A172 (cell line): ENCODE measurements at places on chromosomes 7 and 10.

DNA sequence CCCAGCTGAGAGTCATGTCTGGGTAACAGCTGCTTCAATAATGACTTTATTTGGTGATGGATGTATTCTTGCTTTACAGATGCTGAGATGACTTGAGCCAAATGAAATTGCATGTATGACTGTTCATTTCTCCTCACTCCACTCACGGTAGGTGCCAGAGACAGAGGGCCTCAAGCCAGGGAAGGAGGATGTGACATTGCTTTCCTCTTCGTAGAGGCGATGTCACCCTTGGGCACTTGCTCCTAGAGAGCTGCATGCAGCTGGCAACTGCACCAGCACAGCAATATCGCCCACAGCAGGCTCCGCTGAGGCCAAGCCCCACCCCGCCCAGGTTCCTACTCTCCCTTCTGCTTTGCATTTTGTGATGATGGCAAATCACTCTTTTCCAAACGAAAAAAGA, 116.6 kb upstream of the AOAH start:
- DNase-seq = no peak

DNA sequence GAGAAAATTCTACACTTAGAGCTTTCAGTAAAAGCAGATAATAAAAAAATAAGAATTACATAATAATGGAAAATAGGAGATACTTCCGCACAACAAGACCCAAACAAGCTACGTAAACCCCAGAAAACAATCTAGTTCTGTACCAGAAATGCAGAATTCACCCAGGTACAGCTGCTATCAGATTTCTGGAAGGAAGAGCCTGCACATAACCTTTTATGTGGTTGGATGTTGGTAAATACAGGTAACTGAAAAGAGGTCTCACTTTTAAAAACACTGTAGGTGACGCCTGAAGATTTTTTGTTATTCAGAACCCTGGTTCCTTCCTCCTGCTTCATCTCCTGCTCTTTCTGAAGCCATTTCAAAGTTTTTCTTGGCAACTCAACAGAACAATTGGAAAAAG, 29.9 kb downstream of the PANK1 start:
- DNase-seq = no peak

DNA sequence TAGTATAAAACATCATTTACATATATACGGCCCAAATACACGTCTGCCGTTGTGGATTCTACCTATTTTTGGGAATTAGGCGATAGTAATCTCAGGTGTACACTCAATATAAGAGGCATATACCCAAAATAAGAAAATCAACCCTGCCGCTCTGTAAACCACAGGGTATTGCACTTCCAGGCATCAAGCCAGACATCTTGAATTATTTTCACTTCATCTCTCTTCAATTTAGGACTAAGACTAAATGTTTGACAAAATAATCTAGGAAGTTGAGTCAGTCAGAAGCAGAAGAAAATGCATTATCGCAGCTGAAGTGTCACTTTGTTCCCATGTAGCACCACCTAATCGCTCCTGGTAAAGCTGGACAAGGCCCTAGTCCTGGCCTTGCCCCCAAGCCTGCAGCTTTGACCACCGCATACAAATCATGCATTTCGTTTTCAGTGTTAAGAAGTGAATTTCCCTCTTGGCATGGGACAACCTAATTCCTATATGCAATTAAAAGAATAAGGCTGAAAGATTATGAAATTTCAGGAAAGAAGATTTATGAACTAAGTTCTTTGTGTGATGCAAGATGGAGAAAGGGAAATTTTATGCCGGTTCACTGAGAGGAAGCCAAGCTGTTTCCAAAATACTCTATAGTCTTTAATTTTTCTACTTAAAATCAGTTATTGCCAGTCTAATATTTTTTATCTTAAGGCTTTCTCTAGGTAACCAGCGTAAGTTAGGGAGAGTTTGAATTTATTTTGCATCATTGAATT, 26.0 kb downstream of the CABCOCO1 start:
- no peak for DNase-seq

DNA sequence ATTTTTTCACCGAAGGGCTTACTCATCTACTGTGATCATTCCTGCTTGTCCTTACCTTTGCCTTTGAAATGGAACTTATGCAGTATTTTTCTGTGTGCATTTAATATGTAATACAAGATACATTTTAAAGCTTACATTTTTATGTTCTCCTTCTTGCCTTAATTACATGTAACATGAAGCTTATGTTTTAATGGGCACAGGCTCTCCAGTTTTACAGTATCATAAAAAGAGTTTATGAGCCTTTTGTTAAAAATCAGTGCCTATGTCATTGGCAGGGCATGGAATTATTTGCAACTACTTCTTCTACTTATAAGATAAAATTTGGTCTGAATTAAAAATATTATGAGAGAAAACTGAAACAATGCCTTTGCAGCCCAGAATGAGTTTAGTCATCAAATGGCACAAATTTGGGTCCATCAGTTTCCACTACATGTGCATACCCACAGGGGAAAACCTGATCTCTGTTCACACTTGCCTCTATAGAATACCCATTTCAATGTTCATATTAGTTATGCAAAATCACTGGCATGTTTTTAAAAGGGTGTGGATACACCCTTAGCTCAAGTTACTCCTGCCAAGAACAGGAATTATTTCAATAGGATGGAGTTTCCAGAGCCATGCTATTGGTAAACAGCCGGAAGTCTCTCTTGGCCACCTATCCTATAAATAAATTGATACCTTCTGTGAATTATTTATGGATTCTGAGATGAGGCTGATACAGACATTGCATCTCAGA, 27.9 kb upstream of the WNT16 start:
- DNase-seq = no peak

GRCh38 chr7:11830582-11831155, 1.3 kb downstream of the THSD7A start:
- peak; percentile 21 for DNase-seq

- DNase-seq = no peak
Observed at GRCh38 chr7:120843109-120843508, 14.8 kb downstream of the TSPAN12 start.

- DNase-seq = no peak
Observed at GRCh38 chr10:46098386-46098785, 52.3 kb upstream of the MSMB start.

DNA sequence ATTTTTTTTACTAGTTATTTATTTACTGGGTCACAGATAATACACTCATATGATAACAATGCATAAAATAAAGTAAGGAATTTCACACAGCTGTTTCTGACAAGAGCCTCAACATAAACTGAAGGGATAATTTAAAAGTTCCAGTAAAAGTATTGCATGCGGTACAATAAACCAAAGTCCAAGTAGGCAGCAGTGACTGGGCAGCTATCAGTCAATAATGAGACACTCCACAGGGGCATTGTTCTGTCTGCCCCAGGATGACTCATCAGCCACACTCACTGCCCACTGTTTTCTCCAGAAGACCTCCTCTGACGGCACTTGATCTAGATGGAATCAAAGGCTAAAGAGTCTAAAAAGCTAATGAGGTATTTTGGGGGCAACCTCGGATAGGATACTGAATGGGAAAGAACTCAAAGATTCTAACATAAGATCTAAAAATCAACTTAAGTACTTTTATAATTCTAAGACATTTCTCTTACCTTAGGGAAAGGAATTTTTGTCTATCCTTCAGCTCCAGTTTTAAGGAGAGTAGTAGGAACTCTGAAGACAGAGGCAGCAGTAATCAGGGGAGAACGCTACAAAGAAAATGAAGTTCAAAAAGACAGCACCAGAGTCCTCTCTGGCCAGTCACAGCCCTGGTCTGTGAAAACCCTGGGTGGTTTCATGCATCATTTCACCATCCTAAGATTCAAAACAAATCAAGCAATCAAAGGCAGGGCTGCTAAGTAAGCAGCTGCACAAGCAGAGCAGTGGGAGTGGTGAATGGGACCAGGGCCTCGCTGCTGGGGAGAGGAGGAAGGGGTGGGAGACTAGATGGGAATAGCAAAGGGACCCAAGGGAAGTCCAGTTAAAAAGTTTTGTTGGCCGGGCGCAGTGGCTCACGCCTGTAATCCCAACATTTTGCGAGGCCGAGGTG, 175.1 kb downstream of the AVL9 start:
- DNase-seq = peak; percentile 89

DNA sequence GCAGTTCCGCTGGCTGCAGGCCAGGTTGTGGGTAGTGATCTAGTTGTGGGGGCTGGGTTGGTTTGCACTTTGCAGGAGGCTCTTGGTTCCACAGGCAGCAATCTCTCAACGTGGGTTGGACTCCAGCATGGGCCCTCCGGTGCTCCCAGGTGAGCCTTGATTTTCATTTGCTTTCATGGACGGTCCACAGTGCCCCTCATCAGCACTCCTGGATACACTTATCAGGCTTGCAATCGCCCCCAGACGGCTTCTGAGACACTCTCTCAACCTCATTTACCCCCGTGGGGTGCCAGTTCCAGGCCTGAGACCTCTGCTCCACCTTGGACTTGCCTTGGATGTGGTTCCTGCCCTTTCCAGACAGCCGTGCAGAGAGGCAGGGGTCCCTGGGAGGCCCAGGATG, 31.3 kb upstream of the ZNF273 start:
- no peak for DNase-seq

- no peak for DNase-seq
Observed at GRCh38 chr7:27491534-27491933, 171.1 kb downstream of the HIBADH start.

GRCh38 chr10:131858583-131859340, 42.0 kb upstream of the PPP2R2D start:
- no peak for DNase-seq

DNA sequence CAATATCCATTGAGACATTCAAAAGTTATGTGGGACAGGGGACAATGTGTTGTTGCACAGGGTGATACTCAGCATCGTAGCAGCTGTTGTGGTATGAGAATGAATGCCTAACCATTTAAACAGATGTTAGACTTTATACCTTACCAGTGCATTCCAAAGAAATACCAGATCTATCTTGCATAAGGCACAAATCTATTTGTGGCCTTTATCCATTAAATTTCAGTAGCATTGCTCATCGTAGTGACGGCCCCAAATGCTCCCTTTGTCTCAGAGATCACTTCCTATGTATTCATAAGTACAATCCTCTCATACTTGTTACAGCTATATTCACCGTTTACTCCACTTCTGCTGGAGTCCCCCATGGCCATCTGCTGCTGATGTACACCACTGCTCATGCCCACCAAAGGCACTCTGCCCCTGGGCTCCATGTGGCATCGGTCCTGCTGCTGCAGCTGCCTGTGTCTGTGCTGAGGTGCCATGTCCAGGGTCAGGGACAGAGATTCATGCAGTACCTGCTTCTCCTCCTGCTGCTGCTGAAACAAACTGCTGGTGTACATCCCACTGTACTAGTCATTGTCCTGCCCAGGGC, 96.3 kb downstream of the CPED1 start:
- DNase-seq = peak; percentile 91

- DNase-seq = peak; percentile 92
Observed at GRCh38 chr10:103739039-103739764, 116.2 kb downstream of the SH3PXD2A start.

GRCh38 chr7:45125193-45125904, 13.9 kb upstream of the TBRG4 start:
- no peak for DNase-seq

DNA sequence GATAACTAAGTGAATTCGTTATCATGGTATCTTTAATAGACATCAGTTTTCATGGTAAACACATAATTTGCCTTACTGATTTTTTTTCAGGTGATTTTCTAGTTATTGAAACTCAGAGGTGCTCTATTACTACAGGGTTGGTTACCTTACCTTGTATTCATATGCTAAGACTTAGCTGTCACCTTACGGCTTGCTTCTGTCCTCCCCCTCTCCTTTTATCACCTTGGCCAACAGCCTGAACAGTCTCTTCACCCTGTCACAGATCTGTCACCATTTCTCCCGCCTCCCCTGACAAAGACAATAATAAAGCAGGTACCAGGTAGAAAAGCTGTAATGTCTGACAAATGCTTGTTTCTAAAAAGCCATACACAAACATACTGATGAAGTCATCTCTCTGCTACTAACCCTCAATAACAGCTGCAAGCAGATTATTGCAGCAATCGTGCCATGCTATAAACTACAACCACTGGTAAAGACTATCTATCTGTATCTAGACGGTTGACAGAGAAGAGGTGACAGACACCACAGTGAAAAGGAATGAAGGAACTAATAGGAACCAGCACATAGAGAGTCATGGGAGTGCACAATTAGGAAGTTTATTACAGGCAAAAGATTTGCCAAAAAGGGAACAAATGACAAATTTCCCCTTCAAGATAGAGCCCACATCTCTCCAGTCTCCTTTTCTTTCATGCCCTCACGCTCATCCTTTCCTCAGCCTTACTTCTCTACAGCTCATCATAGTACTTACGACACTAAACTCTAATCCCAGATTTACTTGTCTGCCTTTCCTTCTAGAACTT, 57.2 kb downstream of the ARHGAP12 start:
- no peak for DNase-seq

DNA sequence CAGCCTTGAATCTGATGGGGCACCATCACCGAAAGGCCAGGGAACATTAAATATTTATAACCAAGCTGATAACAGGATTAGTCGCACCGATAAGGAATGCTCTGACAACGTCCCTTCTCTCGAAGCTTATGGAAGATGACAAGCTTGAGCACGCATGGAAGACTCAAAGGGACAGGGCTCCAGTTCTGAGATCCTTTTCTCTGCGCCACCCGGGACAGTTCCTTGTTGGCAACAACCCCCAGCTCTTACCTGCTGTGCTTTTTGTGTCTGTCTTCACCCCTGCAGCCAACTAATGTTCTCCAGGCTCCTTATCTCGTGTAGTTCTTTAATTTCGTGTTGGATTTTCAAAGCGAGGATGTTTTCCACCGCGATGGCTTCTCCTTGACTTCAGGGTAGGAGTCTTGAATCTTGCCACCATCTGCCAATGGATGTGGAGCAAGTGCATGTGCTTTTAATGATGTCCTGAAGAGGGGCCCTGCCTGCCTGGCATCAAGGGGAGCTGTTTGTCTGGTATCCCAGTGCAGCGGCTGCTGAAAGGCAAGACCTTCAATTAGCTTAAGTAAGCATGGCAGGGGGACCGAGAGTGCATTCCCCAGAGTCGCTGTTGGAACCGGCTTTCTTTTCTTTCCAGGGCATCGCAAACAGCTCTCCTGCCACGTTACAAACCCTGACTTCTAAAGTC, 354 bp upstream of the FERD3L start:
- DNase-seq = no peak

GRCh38 chr10:9681655-9682054, 1336.0 kb upstream of the CELF2 start:
- no peak for DNase-seq
